ENCODE measurements at places on chromosomes 4 and X.

DNA sequence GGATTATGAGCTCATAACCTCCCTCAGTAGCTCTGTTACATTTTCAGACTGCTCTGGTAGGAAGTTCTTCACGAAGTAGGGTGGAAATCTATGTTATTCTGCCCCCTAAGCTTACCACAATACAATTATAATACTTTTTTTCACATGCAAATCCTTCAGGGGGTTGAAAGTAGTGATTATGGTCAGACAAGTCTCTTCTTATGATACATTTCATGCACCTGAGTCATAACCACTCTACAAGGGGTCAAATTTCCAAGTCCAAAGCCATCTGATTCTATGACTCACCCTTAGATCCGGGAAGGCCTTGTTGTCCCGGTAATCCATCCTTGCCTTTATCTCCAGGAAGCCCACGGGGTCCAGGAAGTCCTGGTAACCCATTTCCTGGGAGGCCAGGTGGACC, 95.2 kb downstream of the ATG4A start:
- no peak for DNase-seq

DNA sequence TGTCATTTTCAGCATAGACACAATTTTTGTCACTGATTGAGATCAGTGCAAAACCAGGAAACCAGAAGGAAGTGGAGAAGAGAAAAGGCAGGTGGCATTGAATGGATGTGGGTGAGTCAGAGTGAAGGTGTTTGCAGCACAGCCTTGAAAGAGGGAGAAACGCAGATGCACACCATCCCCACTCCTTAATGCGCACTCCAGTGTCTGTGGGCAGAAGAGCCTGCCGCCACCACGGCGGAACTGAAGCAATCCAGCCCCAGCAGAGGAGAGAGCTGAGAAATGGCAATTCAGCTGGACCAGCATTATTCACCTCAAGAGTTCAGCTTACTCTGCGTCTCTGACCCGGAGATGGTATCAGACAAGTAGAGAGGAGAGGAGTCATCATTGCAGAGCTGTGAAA, 393.1 kb upstream of the FRG1 start:
- no peak for DNase-seq

DNA sequence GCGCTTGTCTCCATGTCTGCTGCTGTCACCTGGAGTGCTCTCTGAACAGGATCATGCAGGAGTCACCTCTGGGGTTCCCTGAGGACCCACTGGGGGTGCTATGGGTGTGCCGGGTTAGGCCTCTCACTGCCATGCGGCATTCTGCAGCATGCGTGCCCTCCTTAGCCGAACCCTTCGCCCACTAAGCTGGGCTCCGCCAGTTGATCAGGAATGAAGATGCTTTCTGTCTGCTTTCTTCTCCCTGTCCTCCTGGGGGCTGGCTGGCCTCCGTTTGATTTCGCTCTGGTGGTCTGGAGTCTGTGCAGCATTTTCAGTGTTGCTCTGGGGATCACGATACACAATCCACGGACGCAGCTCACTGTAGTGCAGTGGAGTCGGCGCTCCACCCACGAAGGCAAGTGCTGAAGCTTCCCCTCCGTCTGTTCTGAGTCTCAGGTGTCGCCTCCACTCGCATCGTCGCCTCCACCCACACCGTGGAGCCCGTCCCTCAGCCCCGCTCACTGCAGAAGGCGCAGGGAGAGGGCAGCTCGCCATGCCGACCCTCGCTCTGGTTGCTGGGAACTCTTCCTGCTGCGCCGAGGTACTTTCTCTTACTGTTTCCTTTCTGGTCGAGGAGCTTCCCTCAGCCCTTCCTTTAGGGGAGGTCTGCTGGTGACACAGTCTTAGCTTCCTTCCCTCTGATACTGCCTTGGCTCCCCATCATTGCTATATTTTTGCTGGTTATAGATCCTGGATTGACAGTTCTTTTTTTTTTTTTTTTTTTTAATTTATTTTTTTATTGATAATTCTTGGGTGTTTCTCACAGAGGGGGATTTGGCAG, 29.2 kb downstream of the LETM1 start:
- no peak for DNase-seq

- DNase-seq = no peak
Observed at GRCh38 chrX:119783026-119783425, 8.4 kb downstream of the RPL39 start.

GRCh38 chr4:20760053-20760452, 59.8 kb downstream of the PACRGL start:
- no peak for DNase-seq

- no peak for DNase-seq
Observed at GRCh38 chrX:120604361-120604782, 471 bp downstream of the MCTS1 start.
